ENCODE measurements at places on chromosomes 3 and 15.
A peak's percentile ranks its signal among the peaks of the same experiment; 100 is the strongest.

GRCh38 chr15:100947760-100948429 lies 28.7 kb downstream of the LRRK1 start:
- DNase-seq = no peak

- no peak for DNase-seq
Observed at GRCh38 chr15:40087991-40088928, 20.4 kb downstream of the BMF start.

GRCh38 chr3:139811331-139811730 lies 123.7 kb upstream of the CLSTN2 start:
- no peak for DNase-seq

- DNase-seq = no peak
Observed at GRCh38 chr15:68326711-68327354, 49.3 kb downstream of the FEM1B start.

GRCh38 chr15:74438721-74439316 lies 5.1 kb upstream of the SEMA7A start:
- peak; percentile 83 for DNase-seq

- no peak for DNase-seq
Observed at GRCh38 chr15:36501063-36501678, 78.3 kb upstream of the CDIN1 start.

DNA sequence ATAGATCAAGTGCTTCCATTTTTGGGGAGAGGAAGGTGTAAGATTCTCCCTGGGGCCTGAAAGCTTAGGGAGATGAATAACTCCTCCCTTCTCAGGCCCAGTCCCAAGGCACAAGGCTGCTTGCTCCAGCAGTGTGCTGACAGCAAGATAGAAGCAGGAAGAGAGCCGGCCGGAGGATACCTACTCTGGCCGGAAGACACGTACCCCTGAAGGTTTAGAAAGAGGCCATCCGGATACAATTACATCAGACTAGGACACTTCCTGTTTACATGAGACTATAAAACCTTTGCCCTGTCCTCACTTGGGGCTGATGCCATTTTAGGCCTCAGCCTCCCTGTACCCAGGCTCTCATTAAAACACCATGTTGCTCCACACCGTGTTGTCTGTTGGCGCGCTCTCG lies 329.9 kb downstream of the SV2B start:
- DNase-seq = no peak

DNA sequence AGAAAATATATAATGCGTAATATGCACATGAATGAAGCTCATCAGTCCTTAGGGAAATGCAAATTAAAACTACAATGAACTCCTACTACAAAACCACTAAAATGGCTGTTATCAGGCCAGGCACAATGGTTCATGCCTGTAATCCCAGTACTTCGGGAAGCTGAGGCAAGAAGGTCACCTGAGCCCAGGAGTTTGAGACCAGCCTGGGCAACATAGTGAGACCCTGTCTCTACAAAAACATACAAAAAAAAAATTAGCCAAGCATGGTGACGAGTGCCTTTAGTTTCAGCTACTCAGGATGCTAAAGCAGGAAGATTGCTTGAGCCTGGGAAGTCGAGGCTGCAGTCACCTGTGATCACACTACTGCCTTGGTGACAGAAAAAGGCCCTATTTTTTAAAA lies 85.2 kb downstream of the MAP4 start:
- DNase-seq = no peak

DNA sequence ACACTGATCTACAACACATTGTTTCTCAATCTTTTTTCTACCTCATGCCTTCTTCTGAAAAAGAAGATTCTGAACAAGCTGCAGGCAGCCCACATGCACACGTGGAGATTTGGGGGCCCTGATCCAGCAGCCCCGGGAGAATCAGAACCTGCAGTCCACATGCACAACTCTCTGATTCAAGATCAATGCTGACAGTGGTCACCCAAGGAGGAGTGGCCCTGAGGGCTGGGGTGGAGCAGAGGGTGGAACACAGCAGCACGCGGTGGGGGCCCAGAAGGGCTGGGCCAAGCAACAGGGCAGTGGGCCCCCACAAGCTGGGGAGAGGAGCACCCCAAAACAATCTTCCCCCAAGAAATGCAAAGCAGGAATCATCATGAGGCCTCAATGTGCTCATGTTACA lies 202.1 kb upstream of the NSMCE3 start:
- DNase-seq = no peak

GRCh38 chr3:72018343-72018984 lies 233.5 kb upstream of the PROK2 start:
- no peak for DNase-seq

DNA sequence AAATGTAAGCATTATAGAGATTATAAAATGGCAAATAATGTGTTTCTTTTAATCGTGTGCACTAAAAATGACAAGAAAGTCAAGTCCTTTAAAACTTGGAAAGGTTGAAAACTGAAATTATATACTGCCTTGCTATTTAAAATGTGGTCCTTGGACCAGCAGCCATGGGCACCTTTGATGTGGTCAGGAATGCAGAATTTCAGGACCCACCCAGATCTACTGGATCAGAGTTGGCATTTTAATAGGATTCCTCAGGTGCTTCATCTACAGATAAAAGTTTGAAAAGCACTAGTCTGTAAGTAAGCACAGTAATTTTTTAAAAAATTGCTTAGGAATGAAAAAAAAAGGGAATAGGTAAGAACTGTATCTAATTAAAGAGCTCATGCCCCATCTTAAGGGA lies 55.8 kb downstream of the ADAMTS9 start:
- DNase-seq = no peak

GRCh38 chr3:135304378-135304777 lies 509.3 kb downstream of the EPHB1 start:
- no peak for DNase-seq

- no peak for DNase-seq
Observed at GRCh38 chr15:56371495-56372147, 6.4 kb downstream of the TEX9 start.

GRCh38 chr15:65888981-65889380 lies 19.7 kb downstream of the RAB11A start:
- DNase-seq = peak; percentile 24

DNA sequence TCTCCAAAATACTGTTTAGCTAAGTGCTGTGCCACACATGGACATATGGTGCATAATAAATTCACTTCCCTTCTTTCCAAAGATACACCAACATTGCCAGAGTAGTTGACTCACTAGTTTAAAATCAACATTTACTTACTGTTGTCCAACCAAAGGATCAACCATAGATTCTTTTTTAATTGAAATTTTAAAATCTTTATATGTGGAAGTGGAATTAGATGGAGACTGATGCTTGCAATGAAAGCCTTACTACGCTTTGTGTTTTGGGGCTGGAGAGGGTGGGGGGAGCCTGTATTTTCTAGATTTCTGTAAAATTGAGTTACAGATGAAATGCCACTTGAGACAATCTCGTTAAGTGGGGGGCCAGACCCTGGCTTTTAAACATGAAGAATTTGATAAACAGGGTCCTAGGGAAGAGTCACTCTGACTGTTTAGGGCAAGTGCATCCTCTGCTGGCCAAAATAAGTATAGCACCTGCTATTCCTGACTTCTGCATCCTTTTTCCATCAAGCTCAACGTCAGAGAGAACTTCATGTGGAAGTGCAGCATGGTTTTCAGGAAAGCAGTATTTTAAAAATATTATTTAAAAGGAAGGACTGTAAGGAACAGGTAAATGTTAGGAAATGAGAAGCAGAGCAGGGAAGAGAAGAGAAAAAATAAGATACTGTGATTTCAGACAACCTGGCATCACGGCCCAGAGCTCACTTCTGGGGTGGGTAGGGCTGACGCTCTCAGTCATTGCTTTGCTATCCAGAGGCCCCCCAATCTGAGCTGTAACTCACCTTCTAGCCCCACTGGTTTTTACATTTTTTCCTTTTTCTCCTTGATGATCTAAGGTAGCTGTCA lies 76.7 kb downstream of the BOC start:
- DNase-seq = peak; percentile 65
